ENCODE measurements at places on chromosomes 16 and 17.

- no peak for DNase-seq
Measured at GRCh38 chr17:21044971-21045370, 2.2 kb upstream of the USP22 start.

DNA sequence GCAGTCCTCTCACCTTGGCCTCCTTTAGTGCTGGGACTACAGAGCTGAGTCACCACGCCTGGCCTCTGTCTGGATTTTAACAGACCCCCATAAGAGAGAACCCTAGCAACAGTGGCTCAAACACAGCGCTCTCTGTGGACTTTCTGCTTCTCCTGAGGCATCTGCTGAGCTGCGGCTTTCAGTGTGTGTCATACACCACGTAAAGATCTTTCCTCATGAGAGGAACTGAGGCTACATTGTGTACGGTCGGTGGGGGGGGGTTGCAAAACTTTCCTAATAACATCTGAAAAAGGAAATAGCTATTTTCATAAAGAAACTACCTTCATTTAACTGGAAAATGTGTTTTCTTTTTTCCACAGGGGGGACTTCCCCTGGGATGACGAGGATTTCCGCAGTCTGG is 32.9 kb downstream of the DEF8 start:
- DNase-seq, result no peak

- peak; percentile 72 for DNase-seq
Measured at GRCh38 chr16:12455287-12455798, 348.3 kb downstream of the CPPED1 start.

DNA sequence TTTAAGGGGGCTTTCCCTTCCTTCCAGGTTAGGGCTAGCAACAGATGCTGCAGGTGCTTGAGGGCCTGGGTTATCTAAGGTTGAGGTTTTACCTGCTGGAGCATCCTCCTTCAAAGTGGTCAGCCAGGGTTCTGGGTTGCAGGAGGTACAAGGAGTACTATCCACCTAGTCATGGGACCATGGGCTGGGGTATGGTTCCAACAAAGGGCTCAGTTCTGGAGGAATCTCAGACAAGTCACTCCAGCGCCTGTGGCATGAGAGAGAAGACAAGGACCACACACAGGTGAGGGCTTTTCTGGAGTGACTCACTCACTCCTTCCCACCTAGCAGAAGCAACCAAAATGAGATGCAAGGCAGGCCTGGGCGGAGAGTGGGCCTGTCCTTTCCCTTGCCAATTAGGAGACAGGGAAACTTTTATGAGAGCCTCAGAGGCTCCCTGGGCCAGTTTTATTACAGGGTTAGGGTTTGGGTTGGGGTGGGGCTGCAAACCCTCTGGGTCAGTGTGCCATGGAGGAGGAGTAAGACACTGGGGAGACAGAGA is 2.2 kb downstream of the MYO19 start:
- no peak for DNase-seq

DNA sequence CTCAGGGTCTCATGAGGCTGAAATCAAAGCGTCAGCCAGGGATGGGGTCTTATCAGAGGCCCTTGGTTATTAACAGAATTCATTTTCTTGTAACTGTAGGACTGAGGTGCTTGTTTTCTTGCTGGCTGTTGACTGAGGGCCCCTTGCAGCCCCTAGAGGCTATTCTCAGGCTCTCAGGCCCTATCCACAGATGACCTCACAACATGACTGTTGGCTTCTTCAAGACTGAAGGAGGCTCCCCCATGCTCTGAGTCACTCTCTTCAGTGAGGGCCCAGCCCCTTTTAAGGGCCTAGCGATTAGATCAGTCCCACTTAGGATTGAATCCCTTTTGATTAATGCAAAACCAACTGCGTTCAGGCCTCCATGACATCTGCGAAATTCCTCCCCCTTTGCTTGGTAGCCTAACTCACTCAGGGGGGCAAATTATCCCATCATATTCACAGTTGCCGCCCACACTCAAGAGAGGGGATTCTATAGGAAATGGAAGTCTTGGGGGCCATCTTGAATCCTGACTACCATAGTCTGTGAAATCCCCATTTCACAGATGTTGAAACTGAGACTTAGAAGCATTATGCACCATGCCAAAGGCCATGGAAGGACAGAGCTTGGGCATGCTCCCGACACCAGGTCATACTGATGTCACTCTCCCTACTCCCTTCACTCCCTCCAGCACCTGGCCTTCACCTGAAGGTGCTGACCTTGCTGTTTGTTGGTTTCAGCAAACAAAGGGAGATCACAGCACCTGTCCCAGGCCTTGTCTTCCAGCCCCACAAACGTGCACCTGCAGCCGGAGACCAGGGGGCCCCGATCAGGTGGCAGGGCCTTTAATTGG is 592.3 kb downstream of the MAF start:
- no peak for DNase-seq

DNA sequence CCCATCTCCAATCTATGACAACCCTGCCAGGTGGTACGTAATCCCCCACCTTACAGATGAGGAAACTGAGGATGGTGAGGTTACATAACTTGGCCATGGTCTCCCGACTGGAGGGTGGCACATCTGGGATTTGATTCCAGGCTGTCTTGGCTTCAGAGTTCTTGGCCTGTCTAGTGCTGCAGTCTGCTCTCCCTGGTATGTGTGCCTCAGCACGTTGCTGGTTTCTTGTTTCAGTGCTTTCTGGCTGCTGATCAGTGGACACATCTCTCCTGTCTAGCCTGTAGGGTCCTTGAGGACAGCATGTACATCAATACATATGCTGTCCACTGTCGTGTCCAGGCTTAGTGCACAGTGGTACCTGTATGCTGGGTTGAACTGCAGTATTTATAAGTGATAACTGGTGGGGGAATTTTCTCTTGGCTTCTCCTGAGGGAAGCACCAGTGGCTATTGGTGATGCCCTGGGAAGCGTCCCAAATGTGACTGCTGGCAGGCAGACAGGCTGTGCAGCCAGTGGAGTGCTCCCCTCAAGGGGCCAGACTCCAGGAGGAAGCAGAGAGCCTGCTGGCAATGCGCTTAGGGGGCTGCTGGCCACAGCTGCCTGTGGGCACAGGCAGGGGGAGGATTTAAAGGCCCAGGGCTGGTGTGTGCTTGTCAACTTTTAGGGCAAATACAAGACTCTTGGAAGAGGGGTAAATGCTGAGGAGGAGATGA is 14.4 kb downstream of the CTRL start:
- DNase-seq, result no peak

- no peak for DNase-seq
Measured at GRCh38 chr17:62109924-62110323, 44.8 kb upstream of the MED13 start.

GRCh38 chr17:57326764-57327163 is 70.4 kb downstream of the MSI2 start:
- no peak for DNase-seq

- no peak for DNase-seq
Measured at GRCh38 chr17:45888392-45888791, 6.0 kb upstream of the MAPT start.

- DNase-seq, result peak; percentile 43
Measured at GRCh38 chr16:89290887-89291286, 73.4 kb downstream of the ZNF778 start.

GRCh38 chr17:45288825-45289224 is 26.9 kb upstream of the SPATA32 start:
- DNase-seq, result no peak

- DNase-seq, result peak; percentile 80
Measured at GRCh38 chr17:6352801-6353560, 81.9 kb downstream of the AIPL1 start.

- peak; percentile 24 for DNase-seq
Measured at GRCh38 chr17:83103200-83103942, 24.0 kb downstream of the METRNL start.

- no peak for DNase-seq
Measured at GRCh38 chr17:69412251-69412671, 2.2 kb upstream of the MAP2K6 start.

GRCh38 chr16:57271867-57272495 is 12.5 kb downstream of the PLLP start:
- no peak for DNase-seq

DNA sequence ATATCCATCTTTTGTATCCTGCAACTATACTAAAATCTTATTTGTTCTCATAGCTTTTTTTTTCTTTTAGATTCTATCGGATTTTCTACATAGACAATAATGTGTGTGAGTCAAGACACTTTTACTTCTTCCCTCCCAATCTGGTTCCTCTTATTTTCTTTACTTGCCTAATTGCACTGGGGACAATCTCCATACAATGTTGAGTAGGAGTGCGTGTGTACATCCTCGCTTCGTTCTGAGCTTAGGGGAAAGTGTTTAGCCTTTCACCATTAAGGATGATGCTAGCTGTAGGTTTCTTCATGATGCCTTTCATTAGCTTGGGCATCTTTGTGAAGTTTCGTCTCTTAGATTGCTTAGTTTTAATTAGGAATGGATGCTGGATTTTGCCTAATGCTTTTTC is 2.9 kb downstream of the SPATA32 start:
- no peak for DNase-seq

DNA sequence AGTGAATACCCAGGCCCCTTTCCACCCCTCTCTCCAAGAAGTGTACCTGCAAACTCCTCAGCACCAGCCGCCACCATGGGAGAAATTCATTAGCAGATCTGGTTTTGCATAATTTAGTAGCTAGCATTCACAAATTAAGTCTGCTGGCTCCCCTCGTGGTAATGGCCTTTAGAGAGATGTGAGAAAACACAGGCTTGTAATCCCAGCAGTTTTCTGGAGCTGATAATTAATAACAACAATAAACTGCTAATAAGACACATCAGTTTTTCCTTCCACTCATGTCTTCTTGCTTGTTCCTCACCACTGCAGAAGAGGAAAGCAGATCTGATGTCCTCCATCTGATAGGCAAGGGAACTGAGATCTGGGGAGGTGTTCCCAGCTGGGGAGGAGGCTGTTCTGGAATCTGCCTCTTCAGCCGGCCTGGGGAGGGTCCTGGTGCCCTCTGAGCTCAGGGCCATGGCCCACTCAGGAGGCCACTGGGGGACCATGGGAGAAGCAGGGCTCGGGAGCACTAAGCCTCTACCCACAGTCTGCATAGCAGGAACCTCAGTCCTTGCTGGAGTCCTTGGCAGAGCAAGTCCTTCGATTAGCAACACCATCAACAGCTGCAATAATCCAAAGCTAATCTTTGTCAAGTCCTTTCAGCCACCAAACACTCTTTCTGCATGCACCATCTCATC is 74.2 kb upstream of the DNAJA2 start:
- no peak for DNase-seq

- DNase-seq, result no peak
Measured at GRCh38 chr16:82063456-82064082, 28.5 kb downstream of the HSD17B2 start.

- no peak for DNase-seq
Measured at GRCh38 chr16:67429053-67429798, 1.7 kb upstream of the HSD11B2 start.

DNA sequence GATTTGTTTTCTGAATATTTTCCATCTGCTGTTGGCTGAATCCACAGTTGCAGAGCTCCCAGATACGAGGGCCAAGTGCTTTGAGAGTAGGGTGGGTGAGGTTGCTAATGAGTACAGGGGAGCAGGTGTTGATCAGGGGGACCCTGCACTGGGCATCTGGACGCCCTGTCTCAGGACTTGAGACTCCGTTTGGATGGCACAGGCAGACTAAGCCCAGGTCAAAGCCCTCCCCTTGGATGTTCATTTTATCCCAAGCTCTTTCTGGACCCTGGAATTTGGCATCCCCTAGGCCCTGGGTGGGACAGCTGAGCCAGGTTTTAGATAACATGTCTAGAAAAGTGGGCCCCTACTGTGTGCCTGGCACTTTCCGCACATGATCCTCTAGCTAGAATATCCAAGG is 12.1 kb downstream of the USP6 start:
- no peak for DNase-seq

DNA sequence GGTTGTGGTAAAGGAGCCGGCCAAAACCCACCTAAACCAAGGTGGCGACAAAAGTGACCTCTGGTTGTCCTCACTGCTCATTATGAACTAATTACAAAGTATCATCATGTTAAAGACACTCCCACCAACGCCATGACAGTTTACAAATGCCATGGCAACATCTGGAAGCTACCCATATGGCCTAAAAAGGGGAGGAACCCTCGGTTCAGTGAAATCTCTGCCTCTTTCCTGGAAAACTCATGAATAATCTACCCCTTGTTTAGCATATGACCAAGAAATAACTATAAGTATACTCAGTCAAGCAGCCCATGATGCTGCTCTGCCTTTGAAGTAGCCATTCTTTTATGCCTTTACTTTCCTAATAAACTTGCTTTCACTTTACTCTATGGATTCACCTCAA is 72.2 kb downstream of the CYLD start:
- no peak for DNase-seq

DNA sequence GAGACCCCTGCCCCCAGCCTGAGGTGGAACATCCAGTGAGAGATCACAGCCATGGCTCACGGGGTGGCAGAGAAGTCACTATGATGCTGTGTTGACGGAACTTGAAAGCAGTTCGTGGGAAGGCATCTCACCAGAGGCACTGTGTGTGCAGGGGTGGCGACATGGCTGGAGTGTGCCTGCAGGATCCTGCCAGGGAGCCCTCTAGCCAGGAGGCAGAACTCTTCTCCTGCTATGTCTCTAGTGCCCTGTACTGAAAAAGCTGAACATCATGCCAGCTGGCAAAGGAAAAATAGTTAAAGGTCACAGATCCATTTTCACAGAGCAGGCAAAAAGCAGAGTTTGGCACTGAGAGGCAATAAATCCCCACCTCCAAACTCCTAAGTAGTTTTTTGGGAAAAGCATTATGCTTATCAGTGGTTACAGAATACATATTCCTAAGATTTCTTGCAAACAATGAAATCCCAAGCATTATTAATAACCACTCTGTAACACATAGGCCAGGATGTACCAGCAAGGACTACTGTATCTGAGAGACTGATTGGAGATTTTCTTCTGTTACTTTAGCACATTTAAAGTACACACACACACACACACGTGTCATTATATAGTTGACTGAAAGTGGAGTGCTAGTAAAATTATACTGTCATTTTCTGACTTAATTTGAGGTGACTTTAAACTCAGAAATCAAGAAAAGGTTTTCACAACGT is 36.8 kb downstream of the TNRC6C start:
- peak; percentile 61 for DNase-seq

GRCh38 chr16:11560701-11561453 is 25.8 kb downstream of the LITAF start:
- no peak for DNase-seq

DNA sequence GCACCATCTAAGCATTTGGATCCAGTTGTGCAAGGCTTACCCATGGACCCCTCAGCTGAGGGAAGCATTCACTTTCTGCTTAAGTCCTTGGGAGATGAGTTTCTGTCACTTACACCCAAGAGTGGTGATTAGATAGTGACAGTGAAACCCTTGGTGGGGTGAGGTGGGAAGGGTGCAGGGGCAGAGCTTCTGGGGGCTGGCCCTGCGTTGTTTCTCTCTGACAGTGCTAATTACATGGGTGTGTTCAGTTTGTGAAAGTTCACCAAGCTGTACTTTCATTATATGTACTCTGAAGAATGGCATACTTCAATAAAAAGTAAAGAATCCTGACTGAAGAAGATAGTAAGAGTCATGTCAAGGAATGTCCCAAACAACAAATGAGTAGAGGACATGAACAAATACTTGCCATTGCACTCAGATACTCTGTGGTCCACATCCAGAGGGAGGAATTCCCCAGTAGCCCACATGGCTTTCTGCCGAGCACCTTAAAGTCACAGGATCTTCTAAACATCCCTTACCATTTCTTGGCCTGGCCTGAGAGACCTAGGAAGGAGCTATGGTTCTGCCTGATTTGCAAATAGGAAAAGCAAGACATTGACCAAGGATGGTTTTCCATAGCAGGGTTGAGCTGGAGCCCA is 8.4 kb downstream of the CHST6 start:
- DNase-seq, result no peak

All from NCI-H524 (cell line).